Stomach (tissue), 19 donors: ENCODE measurements at places on chromosomes 2 and 18. TPM values are rescaled to one million over a fixed set of nuclear protein-coding genes. Genes with fewer than 3 reads are reported as not detected.

ALK gene
- polyA plus RNA-seq, result not detected

SH3BP4 gene
- polyA plus RNA-seq, result 17.6 TPM

DNA sequence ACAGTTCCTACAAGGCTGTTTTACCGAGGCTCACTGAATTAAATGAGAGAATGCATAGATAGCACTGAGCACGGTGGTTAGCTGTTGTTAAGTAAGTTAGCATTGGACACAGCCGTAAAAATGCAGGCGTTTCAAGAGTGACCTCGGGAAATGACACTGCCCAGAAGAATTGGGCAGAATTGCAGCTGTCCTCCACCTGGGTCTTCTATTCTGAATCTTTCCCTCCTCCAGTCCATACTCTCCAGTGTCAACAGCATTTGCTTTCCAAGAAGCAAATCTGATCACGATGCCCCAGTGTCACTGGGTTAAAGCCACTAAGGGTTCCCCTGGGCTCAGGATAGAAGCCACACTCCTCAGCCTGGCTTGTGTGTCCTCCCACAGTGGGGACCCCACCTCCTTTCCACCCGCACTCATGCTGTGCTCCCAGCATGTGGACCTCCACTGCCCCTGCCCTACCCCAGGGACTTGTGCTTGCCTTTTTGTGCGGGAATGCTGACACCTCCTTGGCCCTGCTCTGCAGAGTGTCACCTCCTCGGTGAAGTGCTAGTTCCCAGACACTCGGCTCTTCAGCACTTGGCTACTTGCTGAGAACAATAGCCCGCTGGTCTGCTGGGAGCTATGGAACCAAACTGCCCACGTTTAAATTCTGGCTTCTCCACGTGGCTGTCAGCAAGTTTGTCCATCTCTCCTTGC, 135.0 kb downstream of the ANTXR1 start:
- no peak overlapping the region for H3K27ac ChIP-seq
- no peak for DNase-seq
- no peaks in the 10 kb centered on the region for H3K36me3 ChIP-seq
- peaks cover 10% of the 10 kb centered on the region for H3K4me1 ChIP-seq
- H3K27me3 ChIP-seq, result no peaks in the 10 kb centered on the region
- no peak overlapping the region for H3K4me3 ChIP-seq

DSEL gene
- polyA plus RNA-seq, result 0.78 TPM

DNA sequence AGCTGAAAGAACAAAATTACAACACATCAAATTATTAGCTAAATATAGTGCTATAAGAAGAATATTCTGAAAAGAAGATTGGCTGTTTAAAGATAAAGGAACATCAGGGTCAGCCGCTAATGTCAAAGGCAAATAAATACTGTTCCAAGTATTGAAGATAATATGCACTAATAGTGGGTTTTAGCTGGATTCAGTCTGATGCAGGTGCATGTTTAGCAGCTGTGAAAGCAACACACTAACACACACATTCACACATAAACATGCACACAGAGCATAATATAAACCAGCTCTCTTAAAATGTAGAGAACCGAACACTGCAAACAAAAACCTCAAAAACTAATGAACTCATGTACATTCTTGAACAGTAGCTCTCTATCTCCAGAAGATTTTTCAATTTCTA, 634.6 kb downstream of the ERBB4 start:
- H3K36me3 ChIP-seq, result no peaks in the 10 kb centered on the region
- H3K4me3 ChIP-seq, result no peak overlapping the region
- no peaks in the 10 kb centered on the region for H3K27me3 ChIP-seq
- no peaks in the 10 kb centered on the region for H3K4me1 ChIP-seq

DNA sequence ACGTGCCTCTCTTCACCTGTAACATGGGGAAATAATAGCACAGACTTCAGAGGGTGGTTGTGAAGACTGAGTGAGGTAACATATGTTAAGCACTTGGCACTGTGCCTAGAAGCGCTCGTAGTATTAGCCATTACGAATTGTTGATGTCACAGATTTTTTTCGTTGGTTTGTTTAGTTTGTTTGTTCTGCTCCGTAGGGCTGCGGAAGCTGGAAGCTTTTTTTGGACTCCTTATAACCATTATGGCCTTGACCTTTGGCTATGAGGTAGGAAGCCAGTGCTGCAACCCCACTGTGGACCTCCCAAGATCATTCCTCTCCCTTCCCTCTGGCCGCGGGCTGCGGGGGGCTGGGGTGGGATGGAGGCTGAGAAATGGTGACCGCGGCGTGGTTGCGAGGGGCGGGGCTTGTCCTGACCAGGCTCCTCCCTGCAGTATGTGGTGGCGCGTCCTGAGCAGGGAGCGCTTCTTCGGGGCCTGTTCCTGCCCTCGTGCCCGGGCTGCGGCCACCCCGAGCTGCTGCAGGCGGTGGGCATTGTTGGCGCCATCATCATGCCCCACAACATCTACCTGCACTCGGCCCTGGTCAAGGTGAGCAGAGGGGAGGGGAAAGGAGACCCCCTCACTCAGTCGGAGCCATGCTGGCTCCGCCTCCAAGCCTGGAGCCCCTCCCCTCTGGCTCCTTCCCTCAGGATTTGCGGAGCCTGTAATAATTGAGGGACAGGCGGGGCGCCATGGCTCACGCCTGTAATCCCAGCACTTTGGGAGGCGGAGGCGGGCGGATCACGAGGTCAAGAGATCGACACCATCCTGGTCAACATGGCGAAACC, 5.5 kb downstream of the SLC11A1 start:
- H3K27ac ChIP-seq, result peak overlapping the region; percentile 81
- H3K27me3 ChIP-seq, result no peaks in the 10 kb centered on the region
- DNase-seq, result peak; percentile 66
- no peaks in the 10 kb centered on the region for H3K36me3 ChIP-seq

ADCYAP1 gene
- 0.28 TPM for polyA plus RNA-seq

DNA sequence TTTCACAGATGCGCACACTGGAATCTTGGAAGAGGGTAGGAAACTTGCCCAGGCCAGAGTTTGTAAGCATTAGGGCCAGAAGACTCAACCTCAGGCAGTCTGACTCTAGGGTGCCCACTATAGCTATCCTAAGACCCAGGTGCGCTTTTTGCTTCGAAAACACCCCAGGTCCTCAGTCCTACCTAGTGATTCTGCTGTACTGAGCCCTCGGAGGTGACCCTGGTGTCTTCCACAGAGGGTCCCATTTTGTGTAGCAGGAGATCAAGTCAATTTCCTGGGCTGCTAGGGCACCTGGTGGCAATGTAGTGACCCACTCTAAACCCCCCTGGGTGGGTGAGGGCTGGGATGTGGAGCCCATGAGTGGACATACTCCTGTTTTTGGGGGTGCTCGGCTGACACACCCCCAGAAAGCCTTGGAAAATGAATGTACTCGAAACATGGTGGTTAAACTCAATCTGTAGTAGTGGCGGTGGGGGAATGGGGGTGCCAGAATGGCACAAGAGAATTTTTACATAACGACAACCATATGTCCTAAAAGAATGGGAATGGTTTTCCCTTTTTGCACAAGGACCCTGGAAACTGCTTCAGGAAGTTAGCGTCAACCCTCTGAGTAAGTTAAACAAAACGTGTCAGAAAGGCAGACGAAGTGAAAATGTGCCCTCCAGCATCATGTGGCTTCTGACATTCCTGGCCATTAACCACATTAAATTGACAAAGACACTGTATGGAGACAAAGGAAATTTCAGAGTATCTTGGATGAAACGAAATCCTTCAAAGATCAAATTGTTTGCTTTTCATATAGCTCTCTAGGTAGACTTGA, 218.0 kb upstream of the COPS8 start:
- H3K27ac ChIP-seq, result no peak overlapping the region
- no peaks in the 10 kb centered on the region for H3K27me3 ChIP-seq
- DNase-seq, result no peak

GRCh38 chr2:170432823-170433222, 254.9 kb downstream of the MYO3B start:
- DNase-seq, result no peak
- H3K4me3 ChIP-seq, result no peak overlapping the region
- no peaks in the 10 kb centered on the region for H3K36me3 ChIP-seq
- H3K27ac ChIP-seq, result no peak overlapping the region
- no peaks in the 10 kb centered on the region for H3K27me3 ChIP-seq

CD226 gene
- 0.23 TPM for polyA plus RNA-seq

ACADL gene
- polyA plus RNA-seq, result 3.3 TPM
